ENCODE measurements at places on chromosomes 2 and 18.

DNA sequence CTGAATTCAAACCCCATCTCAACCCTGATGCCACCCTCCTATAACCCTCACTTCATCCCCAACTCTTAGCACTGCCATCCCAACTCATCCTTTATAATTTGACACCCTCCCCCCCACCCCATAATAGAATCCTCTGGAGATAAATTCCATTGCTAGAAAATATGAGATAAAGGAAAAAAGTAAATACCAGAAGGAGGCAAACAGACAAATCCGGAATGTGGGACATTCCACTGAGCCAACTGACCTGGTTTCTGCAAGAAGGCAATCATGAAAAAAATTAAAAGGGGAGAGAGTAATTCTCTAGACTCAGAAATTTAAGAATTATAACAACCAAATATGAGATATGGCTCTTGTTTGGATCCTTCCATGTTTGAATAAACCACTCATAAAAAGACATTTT is 132.4 kb downstream of the CYP26B1 start:
- DNase-seq = no peak

DNA sequence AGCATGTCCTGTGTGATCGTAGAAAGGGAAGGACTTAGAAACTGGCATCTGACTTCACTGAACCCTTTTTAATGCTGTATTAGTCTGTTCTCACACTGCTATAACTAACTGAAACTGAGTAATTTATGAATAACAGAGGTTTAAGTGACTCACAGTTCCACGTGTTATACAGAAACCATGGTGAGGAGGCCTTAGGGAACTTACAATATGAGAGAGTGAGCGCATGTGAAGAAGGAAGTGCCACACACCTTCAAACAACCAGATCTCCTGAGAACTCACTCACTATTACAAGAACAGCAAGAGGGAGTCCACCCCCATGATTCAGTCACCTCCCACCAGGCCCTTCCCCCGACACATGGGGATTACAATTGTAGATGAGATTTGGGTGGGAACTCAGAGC is 811.3 kb downstream of the CPS1 start:
- no peak for DNase-seq

DNA sequence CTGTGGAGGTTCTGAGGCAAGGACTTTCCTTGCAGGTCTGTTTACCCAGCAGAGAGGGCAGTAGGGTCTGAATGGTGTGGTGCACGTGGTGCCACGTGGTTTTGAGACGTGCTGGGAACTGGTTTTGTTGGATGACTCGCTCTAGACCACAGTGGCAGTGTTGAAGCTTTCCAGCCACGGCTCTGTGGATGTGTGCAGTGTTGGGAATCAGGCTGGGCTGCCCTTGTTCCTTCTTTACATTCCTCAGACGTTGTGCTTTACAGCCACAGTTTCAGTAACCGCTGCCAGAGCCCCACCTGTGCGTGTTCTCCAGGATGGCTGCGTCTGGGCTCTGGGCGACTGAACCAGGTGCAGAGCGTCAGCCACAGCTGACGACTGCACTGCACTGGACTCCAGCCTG is 8.2 kb downstream of the CTDP1 start:
- DNase-seq = no peak

DNA sequence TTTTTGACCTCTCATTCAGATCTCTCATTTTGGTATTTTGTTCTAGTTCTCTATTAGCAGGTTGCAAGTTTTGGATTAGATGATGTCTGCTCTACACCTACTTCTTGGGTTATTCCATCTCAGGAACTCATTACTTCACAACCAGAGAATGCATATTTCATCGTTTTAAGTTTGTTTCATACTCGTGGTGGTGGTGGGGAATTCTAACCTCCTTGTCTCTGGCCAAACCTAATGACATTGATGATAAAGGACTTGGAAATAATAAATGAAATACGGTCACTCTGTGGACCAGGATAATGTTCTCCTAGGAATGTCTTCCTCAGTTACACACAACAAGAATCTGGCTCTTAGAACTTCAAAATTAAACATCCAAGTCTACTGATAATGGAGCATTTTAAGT is 115.2 kb downstream of the CDC42EP3 start:
- DNase-seq = no peak

DNA sequence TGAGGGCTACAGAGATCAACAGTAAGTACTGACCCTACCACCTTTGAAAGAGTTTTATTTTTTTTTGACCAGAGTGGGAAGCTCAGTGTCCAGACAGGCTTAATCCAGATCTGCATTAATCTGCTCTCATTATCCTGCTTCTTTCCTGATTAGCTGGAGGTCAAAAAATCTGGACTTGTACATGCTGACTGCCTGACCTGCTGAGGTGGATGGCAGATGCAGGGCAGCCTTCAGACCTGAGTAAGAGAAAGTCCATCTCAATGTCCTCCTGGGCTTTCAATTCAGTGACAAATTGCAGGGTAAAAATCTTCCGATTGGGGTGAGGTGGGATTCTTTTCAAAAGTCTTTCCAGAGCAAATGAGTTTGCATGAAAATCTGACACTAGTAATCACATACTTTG is 998.8 kb upstream of the PIK3C3 start:
- DNase-seq = no peak

DNA sequence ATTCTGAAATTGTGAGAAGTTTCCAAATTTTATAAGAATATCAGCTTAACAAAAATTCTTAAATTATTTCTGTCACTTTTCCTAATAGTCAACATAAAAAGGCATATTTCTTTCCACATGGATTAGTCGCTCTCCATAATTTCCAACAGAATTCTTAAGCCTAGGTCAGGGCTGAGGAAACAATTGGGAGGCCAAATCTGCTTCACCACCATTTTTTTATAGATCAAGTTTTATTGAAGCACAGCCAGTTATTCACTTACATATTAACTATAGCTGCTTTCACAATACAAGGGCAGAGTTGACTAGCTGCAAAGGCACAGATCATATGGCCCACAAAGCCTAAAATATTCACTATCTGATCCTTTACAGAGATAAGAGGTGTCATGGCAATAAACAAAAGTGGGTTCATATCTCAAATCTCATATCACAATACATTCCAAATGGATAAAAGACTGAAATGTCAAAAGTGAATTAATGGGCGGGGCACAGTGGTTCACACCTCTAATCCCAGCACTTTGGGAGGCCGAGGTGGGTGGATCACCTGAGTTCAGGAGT is 18.7 kb downstream of the MEMO1 start:
- DNase-seq = no peak

- no peak for DNase-seq
These were observed 357.0 kb downstream of the FBXO15 start for GRCh38 chr18:73790587-73790986.

- no peak for DNase-seq
These were observed 119.9 kb downstream of the COPS8 start for GRCh38 chr2:237205561-237205971.

GRCh38 chr2:96623116-96623515 is 15.0 kb downstream of the KANSL3 start:
- no peak for DNase-seq

DNA sequence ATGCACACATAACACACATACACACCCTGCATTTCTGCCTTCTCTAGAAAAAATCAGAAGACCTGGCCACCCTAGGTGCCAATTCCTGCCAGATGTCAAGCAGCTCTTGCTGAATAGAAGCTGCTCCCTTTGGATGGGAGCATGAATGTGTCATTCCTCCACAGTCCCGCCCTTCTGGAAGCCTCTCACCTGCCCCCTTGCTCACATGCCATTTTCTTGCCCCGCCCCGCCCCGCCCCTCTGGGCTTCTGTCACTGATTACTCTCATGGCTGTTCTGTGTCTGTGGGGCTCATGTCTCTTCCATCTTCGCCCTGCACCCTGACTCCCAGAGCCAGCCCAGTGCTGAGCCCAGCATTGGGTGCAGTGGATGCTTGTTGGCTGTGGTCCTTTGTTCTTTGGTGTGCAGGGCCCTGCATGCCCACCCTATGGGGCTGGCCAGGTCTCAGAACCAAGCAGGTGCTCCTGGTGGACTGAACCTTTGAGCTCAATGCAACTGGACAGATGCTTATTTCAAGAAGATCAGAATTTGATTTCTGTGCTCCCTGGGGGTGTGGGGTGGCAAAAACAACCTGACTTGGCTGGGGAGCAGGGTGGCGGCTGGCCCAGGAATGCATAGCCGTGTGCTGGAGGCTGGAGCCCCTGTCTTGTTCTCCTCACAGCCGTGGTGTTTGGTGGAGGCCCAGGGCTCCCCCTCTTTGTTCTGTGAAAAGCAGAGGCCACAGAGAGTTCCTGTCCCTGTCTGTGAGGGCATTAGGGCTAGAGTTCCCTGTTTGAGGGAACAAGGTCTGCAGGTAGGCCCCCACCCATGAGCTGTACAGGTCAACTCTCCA is 140.6 kb upstream of the GLI2 start:
- DNase-seq = no peak

- no peak for DNase-seq
These were observed 33.5 kb downstream of the KLHL29 start for GRCh38 chr2:23418461-23418911.

DNA sequence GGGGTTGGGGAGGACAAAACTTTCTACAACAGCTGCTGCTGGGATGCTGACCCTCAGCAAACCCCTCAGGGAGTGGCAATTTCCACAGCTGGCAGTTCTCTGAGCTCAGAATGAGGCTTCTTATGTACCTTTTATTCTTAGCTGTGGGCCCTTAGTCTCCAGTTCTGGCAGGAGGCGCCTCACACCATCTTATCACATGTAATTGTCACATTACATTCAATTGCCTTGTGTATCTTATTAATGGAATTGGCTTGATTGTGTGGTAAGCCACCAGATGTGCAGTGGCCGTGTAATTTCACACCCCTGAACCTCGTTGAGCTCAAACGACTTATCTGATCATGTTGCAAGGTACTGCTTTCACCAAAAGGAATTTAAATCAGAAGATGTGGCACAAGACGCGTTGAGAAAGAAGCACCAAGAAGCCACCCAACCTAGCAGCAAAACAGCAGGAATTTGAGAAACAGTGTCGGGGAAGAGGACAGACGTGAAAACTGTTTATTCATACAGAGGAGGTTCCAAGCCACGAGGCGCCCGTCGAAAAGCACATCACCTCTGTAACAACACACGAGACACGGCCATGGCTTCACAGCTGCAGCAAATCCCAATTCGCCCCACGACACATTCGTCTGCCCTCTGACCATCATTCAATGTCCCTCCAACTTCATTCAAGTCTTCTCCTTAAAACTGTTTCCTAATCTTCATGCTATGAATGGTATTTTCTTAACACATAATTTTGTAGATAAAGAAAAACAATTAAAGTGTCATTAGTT is 53.6 kb upstream of the LPIN2 start:
- DNase-seq = no peak

DNA sequence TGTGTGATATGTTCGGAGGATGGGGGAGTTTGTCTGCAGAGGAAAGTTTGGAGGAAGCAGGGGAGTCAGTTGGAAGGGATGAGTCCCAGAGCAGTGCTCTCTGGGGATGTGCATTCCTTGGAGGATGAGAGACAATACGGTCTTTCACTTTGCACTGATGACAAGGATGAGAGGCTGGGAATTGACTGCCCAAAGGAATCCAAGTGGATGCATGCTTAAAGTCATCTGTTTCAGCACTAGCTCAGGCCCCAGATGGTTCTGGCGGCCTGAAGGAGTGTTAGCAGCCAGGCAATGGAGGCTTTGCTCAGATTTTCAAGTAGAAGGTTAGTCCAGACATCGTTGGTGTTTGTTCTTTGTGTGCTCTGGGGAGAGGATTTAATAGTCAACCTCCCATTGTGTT is 100.2 kb downstream of the CRIM1 start:
- no peak for DNase-seq

GRCh38 chr2:159650574-159650973 is 34.2 kb upstream of the BAZ2B start:
- no peak for DNase-seq

GRCh38 chr18:3132700-3133099 is 87.1 kb downstream of the MYOM1 start:
- no peak for DNase-seq

- DNase-seq = no peak
These were observed 202.1 kb downstream of the CDCA7 start for GRCh38 chr2:173556816-173557215.

GRCh38 chr18:56221195-56222065 is 417.0 kb downstream of the TXNL1 start:
- no peak for DNase-seq

- no peak for DNase-seq
These were observed 1004.9 kb upstream of the NRXN1 start for GRCh38 chr2:52036853-52037252.

DNA sequence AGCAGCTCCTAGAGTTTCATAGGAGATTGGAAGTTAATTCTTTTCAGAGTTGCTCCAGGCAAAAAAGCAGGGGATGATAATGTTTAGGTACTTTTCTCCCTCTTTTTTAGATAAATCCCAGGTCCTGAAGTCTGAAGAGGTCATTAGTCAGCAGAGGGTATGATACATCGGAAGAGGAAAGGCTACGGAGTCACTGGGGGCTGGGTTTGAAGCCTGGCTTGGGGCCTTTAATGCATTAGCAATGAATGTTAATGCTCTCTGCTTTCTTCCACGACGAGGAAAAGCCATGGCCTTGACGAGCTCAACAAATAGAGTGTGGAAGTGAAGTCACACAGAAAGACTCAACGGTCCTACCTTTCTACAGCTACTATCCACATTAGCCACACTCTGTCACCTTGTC is 235.1 kb downstream of the NCKAP5 start:
- no peak for DNase-seq

DNA sequence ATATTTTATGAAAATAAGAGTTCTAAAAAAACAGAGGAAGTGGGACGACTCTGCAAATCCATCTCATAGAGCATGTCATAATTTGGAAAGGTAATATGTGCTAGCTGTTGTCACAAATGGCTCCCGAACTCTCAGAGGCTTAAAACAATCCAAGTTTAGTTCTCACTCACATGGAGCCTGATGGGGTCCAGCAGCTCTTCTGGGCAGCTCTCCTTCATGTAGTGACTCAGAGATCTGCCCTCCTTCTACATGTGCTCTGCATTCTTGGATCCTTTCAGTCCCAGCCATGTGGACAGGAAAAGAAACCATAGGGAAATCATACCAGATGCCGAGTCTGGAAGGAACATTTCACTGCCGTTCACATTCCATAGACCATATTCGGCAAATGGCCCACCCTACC is 180.1 kb upstream of the APCDD1 start:
- no peak for DNase-seq

DNA sequence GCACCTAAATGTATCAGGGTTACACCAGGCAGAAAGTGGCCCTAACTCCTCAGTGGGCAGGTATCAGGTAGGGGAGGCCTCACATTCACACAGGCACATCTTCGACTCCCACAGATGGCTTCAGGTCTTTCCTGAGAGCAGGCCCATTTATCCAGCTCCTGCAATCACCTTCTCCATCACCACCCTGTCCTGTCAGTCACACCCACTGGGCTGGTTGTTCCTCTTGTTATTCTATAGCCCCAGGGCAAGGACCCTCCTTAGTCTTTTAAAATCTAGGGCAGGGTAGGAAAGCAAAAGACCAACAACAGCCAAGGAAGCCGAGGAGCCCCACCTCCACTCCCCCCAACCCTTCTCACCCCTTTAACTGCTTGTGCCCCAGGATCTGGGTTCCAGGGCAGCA is 9.1 kb upstream of the HOXD4 start:
- no peak for DNase-seq

- no peak for DNase-seq
These were observed 130.4 kb upstream of the CYP26B1 start for GRCh38 chr2:72278046-72278445.

GRCh38 chr18:40197711-40198110 is 1757.3 kb upstream of the PIK3C3 start:
- no peak for DNase-seq

- DNase-seq = no peak
These were observed 188.0 kb upstream of the PARD3B start for GRCh38 chr2:204357286-204357685.
